Lung microvascular endothelial cell (primary cell): ENCODE measurements at places on chromosomes 11 and 22. TPM values are rescaled to one million over a fixed set of nuclear protein-coding genes. Genes with fewer than 3 reads are reported as not detected.

The SLC22A6 gene
- total RNA-seq, result not detected in 2 replicates

DNA sequence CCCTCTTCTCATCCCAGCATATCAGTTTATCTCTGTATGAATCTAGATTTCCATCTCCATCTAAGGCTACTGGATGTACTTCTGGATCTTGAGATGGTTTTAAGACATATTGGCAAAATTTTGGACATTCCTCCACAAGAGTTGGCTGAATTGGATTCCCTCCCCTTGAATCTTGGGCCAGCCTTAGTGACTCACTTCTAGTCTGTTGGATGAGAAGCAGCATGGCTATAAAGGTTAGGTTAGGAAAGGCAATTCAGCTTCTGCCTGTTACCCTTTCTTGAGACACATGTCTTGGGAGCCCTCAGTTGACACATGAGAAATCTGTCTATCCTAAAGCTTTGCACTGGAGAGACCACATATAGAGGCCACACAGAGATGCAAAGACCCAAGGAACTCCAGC is 73.0 kb upstream of the PGR start:
- no peak for DNase-seq

GRCh38 chr11:21653951-21654421 is 538.9 kb upstream of the ANO5 start:
- DNase-seq, result no peak

- peak; percentile 74 for DNase-seq
Observed at GRCh38 chr11:67262731-67263675, 3.3 kb upstream of the GRK2 start.

DNA sequence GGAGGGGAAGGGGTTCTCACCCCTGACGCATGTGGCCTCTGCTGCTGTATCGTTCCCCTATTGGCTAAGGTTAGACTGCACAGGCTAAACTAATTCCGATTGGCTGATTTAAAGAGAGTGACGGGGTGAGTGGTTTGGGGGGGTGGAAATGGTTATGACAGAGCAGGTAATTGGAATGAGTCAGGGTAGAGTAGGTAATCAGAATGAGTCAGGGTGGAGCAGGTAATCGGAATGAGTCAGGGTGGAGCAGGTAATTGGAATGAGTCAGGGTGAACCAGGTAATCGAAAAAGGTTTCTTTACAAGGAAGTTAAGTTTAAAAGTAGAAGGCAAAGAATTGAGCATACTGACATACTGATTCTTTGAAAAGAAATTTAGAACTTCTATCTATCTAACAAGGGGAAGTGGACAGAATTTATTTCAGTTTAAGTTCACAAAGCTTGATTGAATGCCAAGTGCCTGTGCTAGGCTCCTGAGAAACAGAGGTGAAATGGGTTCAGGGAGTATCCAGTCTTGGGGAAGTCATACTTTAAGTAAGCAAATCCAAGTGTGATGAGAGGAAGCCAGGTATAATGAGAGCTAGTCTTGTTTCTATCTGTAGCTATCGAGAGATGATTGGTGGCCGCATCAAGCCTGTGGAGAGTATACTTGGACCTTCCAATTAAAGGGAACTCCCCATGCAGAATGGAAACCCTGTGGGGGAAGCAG is 58.0 kb downstream of the C11orf91 start:
- no peak for DNase-seq

GRCh38 chr11:8759634-8760033 is 77.0 kb downstream of the RPL27A start:
- no peak for DNase-seq

DNA sequence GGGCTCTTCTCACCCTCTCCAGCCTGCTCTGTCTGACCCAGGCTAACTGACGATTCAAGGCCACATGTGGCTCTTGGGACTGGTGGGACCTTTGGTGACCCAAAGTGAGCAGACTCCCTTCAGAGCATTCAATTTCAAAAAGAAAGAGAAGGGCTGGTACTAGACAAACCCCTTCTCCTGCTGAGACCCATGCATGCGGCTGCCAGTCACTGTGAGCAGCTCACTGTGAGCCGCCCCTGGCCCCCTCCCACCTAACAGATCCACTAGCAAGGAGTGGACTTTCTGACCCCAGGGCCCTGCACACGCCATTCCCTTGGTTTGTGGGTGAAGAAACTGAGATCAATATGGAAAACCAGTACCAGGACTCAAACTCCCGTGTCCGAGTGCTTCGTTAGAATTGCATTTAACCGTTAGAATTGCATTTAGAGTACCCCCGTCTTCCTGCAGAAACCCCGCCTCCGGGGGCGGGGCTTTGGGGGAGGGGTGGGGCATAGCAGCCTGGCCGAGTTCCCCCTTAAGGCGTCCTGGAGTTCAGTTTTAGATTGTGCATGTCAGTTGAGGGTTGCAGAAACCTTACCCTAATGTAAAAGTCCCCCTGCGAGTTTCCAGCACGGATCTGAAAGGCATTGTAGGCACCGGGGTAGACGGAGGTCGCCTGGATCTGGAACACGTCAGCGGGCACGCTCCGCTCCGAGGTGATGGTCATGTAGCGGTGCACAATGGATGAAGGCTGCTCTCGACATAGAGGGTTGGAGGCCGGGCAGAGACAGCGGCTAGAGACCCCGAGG is 5.1 kb downstream of the EFEMP2 start:
- no peak for DNase-seq

DNA sequence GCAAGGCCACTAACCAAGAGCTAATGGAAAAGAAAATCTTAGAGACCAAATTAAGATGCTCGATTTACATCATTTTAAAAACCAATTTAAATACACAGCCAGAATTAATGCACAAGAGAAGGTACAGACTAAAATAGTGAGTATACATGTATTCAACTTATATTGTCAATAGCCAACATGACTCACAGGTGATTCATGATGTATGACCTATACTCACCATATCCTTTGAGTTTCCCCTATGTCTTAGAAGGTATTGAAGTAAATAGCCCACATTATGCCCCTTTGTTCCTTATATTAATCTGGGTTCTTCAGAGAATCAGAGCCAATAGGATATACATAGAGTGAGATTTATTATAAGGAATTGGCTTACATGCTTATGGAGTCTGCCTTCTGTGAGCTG is 97.5 kb upstream of the ANO3 start:
- no peak for DNase-seq
